Immature natural killer cell (primary cell): ENCODE measurements at places on chromosomes 16 and 17. TPM values are rescaled to one million over a fixed set of nuclear protein-coding genes. Genes with fewer than 3 reads are reported as not detected.

RAB26 gene
- polyA plus RNA-seq = 1.4 TPM

DNA sequence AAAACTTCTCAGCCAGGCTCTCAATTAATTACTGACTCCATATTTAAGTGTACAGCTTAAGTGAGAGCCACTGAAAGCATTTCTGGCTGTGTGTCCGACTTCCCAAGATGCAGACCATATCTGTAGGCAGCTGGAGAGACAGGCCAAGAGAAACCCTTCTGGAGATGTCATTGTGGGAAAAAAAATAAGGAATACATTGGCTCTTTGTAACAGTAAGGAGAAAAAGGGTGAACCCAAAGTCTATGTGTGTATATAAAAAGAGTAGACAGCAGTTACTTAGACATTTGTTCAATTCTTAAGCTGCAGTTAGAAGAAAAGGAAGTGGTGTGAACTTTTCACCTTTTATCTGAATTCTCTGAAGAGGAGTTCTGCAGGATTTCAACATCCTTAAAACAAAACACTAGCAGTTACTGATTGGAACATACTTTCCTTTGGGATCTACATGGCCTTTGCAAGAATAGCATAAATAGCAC lies 21.7 kb downstream of the FAM117A start:
- DNase-seq = no peak
- peaks cover 4% of the 10 kb centered on the region for H3K36me3 ChIP-seq
- H3K4me3 ChIP-seq = peak overlapping the region; percentile 93
- peaks cover 96% of the 10 kb centered on the region for H3K4me1 ChIP-seq
- peaks cover 6% of the 10 kb centered on the region for H3K27me3 ChIP-seq

GRCh38 chr16:75754141-75754540 lies 27.9 kb upstream of the CPHXL start:
- H3K27ac ChIP-seq = no peak overlapping the region
- H3K4me3 ChIP-seq = no peak overlapping the region
- DNase-seq = no peak
- H3K36me3 ChIP-seq = no peaks in the 10 kb centered on the region

DNA sequence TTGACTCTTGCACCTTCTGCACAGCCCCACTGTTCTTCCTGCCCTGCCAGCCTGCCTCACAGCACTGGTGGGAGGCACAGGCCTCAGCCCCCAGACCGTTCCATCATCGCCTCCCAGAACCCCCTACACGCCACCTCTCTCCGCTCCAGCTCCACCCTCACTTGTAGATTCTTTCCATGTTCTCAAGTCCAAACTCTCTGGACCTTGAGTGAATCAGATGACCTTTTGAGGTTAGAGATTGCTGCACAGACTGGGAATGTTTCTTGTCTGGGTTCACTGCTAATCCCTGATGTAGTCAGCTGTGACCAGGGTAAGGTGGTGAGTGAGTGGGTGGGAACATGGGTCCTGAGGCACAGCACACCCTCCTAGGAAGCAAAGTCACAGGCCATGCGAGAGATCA lies 272.4 kb downstream of the IRF8 start:
- H3K4me1 ChIP-seq = peaks cover 10% of the 10 kb centered on the region
- no peak overlapping the region for H3K4me3 ChIP-seq

DNA sequence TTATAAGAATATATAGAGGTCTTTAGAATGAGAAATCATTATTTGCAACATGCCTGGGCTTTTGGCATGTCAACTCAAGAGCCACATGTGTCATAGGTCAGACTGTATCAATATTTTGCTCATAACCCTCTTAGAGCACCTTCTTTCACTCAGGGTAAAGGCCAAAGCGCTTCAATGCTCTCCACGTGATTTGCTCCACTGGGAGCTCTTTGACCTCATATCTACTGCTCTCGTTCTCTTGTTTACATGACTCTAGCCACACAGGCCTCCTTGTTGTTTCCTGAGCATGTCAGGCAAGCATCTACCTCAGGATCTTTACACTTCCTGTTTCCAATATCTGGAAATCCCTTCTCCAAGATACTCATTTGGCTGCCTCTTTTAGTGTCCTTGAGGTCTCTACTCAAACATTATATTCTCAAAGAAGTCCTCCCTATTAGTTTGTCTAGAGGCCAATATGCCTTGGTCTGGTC lies 148.4 kb downstream of the TOX3 start:
- no peaks in the 10 kb centered on the region for H3K36me3 ChIP-seq
- no peak overlapping the region for H3K27ac ChIP-seq
- no peaks in the 10 kb centered on the region for H3K4me1 ChIP-seq
- no peaks in the 10 kb centered on the region for H3K27me3 ChIP-seq
- no peak for DNase-seq
